ENCODE measurements at places on chromosomes 2 and 18.

GRCh38 chr18:13616525-13617035 is 109.8 kb downstream of the FAM210A start:
- DNase-seq = no peak

- DNase-seq = no peak
Measured at GRCh38 chr2:147345246-147345645, 499.6 kb upstream of the ACVR2A start.

GRCh38 chr2:20148426-20148922 is 76.5 kb downstream of the SDC1 start:
- no peak for DNase-seq

DNA sequence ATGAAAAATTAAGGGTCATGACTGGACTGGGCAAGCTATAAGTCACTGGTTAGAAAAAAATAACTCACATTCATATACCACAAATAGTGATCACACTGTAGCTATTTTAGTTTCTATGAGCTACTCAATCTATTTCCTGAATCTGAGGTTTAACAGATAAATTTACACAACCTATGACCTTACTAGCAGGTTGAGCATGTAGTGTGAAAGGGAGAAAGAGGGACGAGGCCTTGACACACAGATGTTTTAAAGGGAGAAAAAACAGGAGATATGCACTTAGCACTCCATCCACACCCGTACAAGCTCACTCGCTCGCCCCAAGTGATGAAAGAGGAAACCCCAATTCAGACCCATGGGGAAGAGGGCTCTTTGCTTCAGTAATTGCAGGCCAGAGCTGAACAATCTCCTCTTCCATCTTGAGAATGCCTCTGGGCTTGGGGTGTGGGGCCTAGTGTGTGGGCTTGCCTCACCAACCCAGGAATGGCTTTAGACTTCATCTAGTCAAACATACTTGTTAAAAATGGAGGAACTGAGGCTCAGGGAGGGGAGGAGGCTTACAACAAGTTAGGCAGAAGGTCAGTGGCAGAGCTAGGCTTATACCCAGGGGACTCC is 10.7 kb downstream of the CYRIA start:
- DNase-seq = no peak

DNA sequence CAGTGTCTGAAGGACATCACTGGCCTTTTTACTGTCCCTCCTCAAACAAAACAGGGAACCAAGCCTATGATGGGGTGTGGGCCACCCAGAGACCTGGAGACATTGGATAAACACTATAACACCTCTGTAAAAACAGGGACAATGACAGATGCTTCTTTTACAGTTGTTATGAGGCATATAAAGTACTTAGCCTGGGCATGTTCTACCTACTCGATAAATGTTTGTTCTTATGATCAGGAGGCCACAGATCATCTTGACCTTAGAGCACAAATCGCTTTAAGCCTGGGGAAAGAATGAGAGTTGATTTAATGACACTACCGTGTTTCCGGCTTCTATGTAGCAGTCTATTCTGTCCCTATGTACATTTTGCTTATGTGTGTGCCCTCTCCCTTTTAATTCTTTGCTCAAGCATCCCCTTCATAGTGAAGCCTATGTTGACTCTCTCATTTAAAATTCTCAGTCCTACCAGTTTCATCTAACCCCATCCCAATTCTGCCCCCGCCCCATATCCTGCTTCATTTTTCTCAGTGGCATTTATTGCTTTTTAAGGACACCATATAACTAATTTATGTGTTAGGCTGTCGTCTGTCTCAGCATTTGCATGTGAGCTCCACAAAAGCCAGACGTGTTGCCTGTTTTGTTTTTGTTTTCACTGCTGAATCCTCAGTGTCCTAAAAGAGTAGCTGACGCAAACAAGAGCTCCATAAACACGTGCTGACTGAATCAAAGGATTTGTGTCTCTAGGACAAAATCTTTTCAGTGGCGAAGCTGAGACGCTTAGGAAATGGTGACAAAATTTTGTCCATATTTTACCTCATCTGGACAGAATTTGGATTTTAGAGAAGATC is 182.3 kb upstream of the ST6GAL2 start:
- DNase-seq = no peak

GRCh38 chr2:102509749-102510148 is 36.7 kb downstream of the SLC9A4 start:
- no peak for DNase-seq

GRCh38 chr2:98658816-98659490 is 50.6 kb downstream of the UNC50 start:
- DNase-seq = no peak

GRCh38 chr2:15634846-15635490 is 43.3 kb downstream of the DDX1 start:
- no peak for DNase-seq
